ENCODE measurements at places on chromosomes 2 and 18.

GRCh38 chr2:172643142-172643541, 87.3 kb downstream of the PDK1 start:
- DNase-seq, result no peak

DNA sequence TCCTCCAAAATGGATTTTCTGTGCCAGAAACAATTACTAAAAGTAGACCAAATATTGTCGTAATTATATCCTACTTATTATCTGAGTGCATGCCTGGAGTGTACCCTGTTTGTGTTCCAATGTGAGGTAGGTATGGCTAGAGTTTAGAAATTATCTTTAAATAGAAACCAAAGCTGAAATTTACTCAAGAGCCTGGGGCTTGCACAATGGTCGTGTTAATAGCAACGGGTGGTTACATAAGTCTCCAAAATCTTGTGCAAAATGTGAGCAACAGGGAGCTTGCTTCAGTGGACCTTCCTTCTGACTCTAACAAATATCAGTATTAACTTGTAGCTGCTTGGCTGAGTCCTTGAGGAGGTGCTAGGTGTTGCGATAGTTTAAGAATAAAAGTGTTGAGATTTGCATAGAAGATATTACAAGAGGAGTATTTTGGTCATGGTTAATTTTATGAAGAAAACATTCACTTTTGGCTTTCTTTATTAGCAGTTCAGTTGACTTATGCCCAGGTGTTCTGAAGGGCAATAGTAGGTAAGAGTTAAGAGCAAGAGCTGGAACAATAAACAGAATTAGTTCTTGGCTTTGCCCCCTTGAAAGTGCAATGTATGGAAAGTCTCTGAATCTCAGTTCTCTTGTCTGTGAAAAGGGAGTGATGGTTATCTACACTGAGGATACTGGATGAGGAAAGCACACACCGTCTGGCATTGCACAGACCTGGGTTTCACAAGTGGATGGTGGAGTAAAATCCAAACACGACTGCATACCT, 4.6 kb downstream of the CXCR4 start:
- DNase-seq, result peak; percentile 67

DNA sequence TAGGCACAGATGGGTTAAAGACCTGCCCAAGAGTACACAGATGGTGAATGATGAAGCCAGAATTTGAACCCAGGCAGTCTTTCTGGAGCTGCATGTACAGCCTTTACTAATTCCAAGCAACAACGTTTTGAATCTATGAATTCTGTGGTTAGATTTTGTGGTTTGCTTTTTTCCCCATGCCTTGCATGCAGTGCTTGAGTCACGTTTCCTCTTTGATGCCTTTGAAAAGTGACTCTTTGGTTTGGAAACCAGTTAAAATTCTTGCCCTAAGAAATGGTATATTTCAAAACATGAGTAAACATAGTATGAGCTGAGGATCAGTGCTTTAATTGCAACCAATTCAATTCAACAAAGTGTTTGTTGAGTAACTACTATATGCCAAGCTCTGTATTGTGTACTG, 48.2 kb upstream of the PPM1B start:
- DNase-seq, result peak; percentile 51

DNA sequence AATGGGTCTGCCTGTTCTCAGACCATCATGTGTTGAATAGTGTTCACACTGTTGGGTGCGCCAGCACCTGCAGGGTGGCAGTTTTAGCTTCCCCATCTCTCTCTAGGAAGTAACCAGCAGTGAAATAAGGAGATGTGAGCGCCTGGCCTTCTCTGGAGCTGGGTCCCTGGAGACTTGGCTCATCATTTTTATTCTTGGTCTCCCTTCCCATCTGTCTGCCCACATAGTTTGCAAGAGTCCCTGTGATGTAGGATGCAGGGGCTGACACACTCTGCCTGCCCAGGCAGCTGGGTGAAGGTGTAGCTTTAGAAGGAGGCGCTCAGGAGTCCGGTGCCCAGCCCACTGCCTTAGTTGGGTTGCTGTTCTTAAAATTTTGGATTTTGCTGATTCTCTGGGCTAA, 172.2 kb downstream of the LDLRAD4 start:
- no peak for DNase-seq

DNA sequence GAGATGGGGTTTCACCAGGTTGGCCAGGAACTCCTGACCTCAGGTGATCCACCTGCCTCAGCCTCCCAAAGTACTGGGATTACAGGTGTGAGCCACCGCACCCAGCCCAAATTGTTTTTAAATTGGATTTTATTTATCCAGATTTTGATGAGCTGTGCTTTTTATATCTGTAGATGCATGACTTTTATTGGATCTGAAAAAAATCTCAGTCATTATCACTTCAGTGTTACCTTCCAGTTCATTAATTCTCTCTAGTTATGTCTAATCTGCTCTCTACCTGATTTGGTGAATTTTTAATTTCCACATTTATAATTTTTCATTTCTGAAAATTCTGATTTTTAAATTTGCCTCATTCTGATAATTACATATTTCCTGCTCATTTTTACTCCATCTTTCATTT, 13.5 kb downstream of the AGFG1 start:
- no peak for DNase-seq
